ENCODE measurements at places on chromosomes 3 and 15. TPM values are rescaled to one million over a fixed set of nuclear protein-coding genes. Genes with fewer than 3 reads are reported as not detected.

- DNase-seq = no peak
These were observed 69.4 kb upstream of the LIPC start for GRCh38 chr15:58362262-58362922.

GRCh38 chr3:134038716-134039115 lies 9.0 kb upstream of the SLCO2A1 start:
- DNase-seq = peak; percentile 57

The CFAP92 gene
- total RNA-seq = 0.64 TPM

The DPPA2 gene
- not detected for total RNA-seq

GRCh38 chr15:43859546-43859945 lies 32.7 kb downstream of the WDR76 start:
- no peak for DNase-seq

The MAGEL2 gene
- total RNA-seq = 0.32 TPM

The RTP1 gene
- total RNA-seq = not detected

GRCh38 chr3:17832016-17832415 lies 89.6 kb upstream of the TBC1D5 start:
- no peak for DNase-seq

The SLCO2A1 gene
- 40.1 TPM for total RNA-seq

The CHRM5 gene
- total RNA-seq = not detected

The CHCHD4 gene
- total RNA-seq = 18.1 TPM

The CRABP1 gene
- not detected for total RNA-seq

- DNase-seq = peak; percentile 93
These were observed 45.6 kb upstream of the SYNM start for GRCh38 chr15:99059010-99059981.

The TMEM40 gene
- not detected for total RNA-seq

The CORO2B gene
- 4.9 TPM for total RNA-seq

GRCh38 chr3:31743331-31744089 lies 210.8 kb downstream of the STT3B start:
- DNase-seq = no peak

GRCh38 chr15:74302821-74303359 lies 64.6 kb downstream of the CYP11A1 start:
- DNase-seq = no peak

The ZNF80 gene
- not detected for total RNA-seq

The XIRP1 gene
- 0.10 TPM for total RNA-seq
